ENCODE measurements at places on chromosomes 12 and 14.

DNA sequence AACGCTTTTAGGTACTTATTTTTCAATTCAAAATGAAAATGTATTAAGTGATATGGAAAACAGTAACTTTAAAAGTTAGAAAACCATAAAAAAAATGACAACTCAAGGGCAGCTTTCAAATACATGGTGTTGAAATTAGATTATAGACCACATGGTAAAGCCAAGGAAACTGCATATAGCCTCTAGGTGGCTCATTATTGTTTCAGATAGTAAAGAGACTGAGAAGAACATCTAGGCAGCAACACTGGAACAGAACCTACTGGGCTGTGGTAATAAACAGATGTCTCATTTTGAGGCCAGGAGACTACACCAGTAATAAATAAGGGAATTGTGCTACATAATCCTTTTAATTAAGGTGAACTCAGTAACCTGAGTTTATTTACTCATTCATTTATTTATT is 13.0 kb downstream of the FBXO33 start:
- peak; percentile 19 for DNase-seq

GRCh38 chr12:54561164-54561563 is 11.8 kb downstream of the PDE1B start:
- DNase-seq: no peak

- no peak for DNase-seq
These were observed 1002.2 kb upstream of the FLRT2 start for GRCh38 chr14:84527706-84528105.

- DNase-seq: no peak
These were observed 39.9 kb downstream of the INSM2 start for GRCh38 chr14:35573911-35574310.

DNA sequence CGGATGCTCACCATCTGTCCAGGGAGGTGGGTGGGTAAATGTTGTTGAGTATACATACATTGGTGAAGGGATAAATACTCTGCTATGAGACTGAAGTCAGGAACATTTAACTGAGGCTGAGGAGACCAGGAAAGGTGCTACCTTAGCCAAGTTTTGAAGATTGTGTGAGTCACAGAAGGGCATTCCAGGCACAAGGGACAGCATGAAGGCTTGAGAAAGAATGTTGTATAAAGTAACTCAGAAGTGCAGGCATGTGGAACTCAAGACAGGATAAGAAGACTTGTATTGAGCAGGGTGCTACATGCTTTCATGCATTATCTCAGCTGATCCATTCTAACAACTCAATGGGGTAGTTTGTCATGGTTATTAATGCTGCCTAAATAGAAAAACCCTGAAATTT is 112.7 kb downstream of the IPO8 start:
- DNase-seq: no peak

All from GM03348 (cell line).